ENCODE measurements at places on chromosomes 1 and 21.

DNA sequence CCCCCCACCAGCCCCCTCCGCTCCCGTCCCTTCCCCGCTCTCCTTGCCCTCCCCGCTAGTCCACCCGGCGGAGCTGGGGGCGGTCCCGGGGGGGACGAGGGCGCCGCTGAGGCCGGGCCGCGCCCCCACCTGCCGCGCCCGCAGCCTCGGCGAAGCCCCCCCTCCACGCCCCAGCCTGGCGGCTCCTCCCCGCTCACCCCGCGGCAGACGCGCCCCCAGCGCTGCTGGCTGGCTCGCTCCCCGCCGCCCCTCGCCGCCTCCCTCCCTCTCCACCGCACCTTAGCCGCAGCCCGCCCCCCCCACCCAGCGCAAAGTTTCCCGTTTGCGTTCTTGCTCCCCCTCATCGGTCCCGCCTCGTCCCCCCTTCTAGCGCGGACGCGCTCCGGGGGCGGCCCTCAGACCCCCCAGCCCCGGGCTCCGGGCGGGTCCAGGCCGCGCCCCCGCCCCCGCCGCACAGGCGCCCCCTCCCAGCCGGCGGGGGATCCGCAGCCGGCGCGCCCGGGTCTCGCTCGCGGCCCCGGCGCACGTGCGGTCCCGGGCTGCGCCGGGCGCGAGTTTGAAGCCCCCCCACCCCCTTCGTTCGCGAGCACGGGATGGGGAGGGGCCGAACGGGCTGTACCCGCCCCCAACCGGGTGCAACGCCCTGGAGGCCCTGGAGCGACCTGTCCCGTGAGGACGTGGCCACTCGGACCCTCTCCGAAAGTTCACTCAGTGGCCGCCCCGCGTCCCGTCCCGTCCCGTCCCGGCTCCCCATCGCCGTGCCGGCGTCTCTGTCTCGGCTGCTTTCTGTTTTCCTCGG is 623 bp downstream of the PTPRF start:
- DNase-seq: no peak

- DNase-seq: no peak
Measured at GRCh38 chr1:204001166-204001901, 71.6 kb upstream of the SOX13 start.

DNA sequence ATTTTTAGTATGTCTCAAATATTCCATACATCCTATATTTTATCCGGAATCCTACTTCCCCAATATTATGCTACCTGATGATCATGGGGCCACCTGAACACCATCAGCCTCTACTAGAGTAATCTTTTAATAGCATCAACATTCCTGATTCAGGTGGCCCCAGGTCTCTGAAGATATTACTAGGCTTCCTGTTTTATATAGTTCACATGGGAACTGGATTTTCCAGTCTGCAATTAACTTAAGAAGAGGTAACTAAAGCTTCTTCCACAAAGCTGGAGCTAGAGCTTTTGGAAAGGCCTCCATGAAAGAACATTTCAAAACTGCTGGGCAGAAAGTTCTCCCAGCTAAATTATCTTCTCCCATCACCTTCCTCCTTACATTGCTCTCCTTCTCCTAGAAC is 72.3 kb upstream of the ADAM30 start:
- no peak for DNase-seq

GRCh38 chr21:46017695-46018094 is 36.1 kb downstream of the COL6A1 start:
- no peak for DNase-seq

DNA sequence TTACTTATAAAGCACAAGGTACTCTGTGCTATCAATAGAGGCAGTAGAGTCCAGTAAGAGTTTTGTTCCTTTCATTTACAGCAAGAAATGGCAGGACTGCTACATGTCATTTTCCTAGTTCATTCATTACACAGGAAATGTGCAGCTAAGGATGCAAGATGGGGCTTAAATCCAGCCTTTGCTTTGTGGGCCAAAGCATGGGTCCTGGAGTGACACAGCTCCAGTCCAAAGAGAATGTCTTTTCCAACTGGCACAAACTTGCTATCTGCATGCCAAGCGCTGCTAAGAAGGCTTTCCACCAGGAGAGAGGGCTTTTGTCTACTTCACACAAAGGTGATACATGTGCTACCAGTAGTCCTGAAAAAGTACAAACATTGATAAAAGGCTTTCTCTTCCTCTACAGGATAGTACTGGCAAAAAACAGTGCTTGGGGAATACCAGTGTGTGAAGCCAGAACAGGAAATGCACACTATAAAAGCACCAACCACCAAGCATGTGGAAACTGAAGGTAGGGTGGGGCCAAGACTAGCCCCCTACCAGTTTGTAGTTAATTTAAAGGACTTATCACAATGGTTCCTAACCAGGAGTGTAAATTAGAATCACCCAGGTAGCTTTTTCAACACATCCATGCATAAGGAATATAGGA is 68.7 kb downstream of the ARID4B start:
- no peak for DNase-seq

DNA sequence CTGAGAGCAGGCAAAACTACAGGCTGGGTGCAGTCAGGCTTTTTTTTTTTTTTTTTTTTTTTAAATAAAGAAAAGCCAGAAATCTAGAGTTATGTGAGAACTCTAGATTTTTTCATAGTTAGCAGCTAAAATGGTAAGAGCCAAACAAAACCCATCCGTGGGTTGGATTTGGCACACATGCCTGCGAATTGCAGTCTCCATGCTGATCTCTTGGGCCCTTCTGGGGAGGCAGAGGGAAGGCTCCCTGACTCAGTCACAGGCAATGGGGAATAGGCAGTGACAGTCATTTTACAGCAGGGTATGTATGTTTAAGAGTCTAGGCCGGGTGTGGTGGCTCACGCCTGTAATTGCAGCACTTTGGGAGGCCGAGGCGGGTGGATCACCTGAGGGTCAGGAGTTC is 2.6 kb downstream of the TXLNA start:
- no peak for DNase-seq

- no peak for DNase-seq
Measured at GRCh38 chr1:224882264-224882663, 47.2 kb upstream of the DNAH14 start.

GRCh38 chr1:7552402-7552801 is 218.7 kb upstream of the VAMP3 start:
- no peak for DNase-seq

DNA sequence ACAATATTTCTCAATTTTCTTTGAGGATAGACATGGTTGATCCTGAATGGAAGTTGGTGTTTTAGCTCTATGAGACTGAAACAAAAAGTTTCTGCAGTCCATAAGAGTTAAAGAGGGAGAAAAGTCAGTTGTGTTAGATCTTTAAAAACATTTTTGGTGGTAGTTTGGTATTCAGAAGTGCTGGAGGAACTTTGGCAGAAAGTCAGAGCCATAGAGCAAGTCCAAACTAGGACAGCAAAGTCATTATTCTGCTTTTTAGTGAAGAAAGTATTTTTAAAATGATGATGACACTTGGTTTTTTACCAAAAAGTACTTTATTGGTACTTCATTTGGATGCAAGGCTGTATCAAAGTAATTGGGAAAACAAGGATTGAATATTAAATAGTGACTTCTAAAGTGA is 41.8 kb downstream of the FNBP1L start:
- DNase-seq: no peak

DNA sequence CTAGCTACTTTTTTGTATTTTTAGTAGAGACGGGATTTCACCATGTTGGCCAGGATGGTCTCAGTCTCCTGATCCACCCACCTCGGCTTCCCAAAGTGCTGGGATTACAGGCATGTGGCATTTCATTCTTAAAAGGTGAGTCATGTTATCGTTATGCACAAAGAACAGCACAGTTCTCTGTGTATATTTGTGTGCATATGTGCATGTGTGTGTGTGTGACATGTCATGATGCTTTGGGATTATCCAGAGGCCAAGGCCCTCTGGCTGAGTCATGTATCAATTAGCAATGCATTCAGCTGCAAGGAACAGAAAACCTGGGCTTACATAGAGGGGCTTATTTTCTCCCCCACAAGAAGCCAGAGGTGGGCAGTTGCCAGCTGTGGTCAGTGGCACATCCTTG is 301.7 kb upstream of the KAZN start:
- DNase-seq: no peak

- peak; percentile 52 for DNase-seq
Measured at GRCh38 chr1:244603498-244603897, 49.4 kb upstream of the DESI2 start.

GRCh38 chr1:208048904-208049303 is 138.0 kb upstream of the CD34 start:
- DNase-seq: no peak

DNA sequence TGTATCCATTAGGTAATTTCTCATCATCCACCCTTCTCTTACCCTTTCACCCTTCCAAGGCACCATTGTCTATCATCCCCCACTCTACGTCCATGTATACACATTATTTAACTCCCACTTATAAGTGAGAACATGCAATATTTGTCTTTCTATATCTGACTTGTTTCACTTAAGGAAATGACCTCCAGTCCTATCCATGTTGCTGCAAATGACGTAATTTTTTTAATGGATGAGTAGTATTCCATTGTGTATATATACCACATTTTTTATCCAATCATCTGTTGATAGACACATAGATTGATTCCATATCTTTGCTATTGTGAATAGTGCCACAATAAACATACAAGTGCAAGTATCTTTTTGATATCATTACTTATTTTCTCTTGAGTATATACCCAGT is 322.9 kb upstream of the CXADR start:
- DNase-seq: no peak

DNA sequence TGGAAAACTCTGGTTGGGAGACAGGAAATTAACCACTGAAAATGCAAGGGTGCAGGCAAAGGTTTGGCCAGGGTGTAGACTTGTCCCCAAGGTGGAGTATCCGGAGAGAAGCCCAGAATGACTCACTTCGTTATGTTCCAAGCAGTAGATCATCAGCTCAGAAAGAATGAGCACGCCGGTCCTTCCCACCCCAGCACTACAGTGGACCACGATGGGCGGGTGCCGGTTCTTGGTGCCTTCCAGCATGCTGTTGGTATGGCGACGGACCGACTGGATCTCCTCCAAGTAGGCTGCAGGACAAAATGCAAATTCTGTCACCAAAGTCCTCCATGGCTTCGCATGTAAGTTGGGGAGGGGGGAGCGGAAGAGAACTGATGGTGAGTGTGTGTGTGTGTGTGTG is 83.4 kb downstream of the SMYD2 start:
- DNase-seq: no peak

DNA sequence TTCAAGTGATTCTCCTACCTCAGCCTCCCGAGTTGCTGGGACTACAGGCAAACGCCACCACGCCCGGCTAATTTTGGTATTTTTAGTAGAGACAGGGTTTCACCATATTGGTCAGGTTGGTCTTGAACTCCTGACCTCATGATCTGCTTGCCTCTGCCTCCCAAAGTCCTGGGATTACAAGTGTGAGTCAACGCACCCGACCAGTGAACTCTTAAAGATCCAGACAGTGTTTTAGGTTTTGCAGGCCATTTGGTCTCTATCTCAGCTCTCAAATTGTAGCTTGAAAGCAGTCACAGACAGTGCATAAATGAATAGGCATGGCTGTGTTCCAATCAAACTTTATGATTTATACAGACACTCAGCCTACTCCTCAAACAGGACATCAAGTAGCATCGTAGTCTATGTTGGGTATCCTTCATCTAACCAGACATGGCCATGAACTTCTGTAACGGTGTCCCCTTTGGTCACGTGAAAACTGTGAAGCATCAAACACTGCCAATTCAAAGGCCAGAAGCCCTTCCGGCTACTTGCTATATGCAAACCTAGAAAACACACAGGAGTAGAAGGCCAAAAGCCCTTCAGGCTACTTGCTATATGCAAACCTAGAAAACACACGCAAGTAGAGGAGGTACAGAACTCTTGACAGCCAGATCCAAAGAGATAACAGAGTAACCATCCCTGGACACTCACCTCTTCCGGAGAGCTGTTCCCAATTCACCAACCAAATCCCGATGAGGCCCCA is 3.1 kb downstream of the FUCA1 start:
- DNase-seq: no peak

GRCh38 chr1:68047659-68048026 is 2.8 kb downstream of the DIRAS3 start:
- no peak for DNase-seq

DNA sequence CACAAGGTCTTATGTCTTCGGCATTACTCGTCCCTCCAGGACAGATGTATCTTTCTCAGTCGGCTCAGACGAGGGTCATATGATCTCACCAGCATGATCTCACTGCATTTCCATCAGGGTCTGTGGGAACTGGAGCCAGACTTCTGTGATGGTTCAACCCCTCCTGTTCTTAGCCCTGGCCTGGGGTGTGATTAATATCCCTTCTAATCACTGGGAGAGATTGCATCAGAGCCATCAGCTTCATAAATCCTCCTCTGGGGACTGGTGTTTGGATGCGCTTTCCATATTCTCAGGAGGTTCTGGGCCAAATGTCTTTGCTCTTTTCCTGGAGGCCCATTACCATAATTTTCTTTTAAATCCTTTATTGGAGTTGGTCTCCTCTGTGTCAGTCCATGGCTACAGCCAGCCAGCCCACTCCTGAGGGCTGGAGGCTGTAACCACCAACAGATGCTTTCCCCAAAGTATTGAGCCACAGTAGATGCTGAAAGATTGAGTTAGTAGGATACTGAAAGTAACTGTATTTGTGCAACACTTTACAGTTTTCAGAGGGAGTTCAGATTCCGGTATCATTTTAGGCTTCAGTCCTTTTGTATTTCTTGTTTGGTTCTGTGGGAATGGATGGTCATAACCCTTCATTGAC is 20.0 kb downstream of the CACNA1E start:
- DNase-seq: no peak

- DNase-seq: no peak
Measured at GRCh38 chr1:232709386-232709785, 79.5 kb upstream of the SIPA1L2 start.

- no peak for DNase-seq
Measured at GRCh38 chr1:153866045-153866850, 56.5 kb downstream of the GATAD2B start.

DNA sequence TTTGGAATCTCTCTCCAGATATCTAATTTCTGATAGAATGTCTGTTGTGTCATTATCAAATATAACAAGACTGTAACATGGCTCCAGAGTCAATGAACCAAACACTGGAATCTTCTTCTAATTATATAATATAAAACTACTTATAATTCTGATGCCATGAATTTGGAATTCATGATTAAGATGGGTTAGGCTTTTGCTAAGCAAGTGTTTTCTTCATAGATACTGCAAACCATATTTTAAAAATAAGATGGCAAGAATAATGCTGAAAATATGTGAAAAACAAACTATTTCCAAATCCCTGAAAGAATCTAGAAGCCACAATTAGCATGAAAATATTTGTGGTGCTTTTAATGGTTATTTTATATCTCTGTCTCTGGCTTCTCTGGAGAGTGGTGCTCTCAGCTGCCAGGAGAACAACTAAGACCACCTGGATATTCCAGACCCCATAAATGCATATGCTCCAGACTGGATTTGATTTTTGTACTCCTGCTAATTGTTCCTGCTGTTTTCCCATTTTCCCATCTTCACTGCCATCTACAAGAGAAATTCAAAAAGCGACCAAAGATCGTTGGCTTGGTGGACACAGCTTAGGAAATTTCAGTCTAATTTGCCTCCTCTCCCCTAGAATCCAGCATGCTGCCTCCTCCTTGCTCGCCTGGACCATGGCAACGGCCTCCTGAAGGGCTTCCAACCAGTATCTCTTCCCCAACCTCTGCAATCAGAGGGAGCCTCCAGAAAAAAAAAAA is 418.9 kb downstream of the SETD4 start:
- DNase-seq: no peak

- no peak for DNase-seq
Measured at GRCh38 chr1:230858918-230859729, 9.2 kb downstream of the C1orf198 start.
